ENCODE measurements at places on chromosomes 3 and 15. TPM values are rescaled to one million over a fixed set of nuclear protein-coding genes. Genes with fewer than 3 reads are reported as not detected.

The ANKRD34C gene
- 0.78 TPM for total RNA-seq

DNA sequence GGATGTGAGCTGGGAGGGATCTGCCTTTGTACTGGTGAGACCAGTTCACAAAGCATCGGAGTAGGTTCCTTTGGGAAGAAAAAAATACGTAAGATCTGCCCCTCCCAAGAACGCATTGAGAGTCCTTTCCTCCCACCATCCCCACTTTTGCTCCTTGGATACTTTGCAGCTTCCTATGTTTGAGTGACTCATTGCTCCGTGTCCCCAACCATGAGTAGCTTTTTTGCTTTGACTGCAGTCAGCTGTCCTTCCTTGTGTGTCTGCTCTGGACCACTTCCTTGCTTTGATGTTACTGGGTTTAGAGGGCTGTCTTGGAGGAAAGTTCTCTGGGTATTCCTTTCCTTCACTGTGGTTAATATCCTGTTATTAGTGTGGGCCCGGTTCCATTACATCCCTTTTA, 43.2 kb upstream of the PTPN23 start:
- DNase-seq: peak; percentile 38

DNA sequence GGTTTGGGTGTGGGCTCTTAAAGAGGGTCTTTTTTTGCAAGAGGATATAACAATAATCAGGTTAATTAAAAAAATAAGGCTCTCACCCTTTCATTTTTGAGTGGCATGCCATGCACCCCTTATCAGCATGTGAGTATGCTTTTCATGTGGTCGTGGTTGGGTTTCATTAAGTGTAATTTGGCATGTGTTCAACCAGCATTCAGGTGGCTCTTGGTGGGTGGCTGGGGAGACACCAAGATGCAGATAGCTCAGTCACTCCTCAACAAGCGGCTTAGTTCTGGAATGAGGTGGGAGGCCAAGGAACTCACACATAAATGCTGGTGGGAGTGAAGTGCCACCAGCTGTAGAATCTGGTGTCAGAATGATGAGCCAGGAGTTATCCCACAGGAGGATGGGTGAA, 66.8 kb downstream of the FLNB start:
- no peak for DNase-seq

- no peak for DNase-seq
Measured at GRCh38 chr15:29050870-29051269, 165.1 kb downstream of the APBA2 start.

The CCDC54 gene
- not detected for total RNA-seq

GRCh38 chr3:73734211-73735089, 109.7 kb upstream of the PDZRN3 start:
- no peak for DNase-seq

GRCh38 chr3:58307639-58308215, 1.4 kb downstream of the HTD2 start:
- DNase-seq: no peak

- no peak for DNase-seq
Measured at GRCh38 chr15:85520650-85521049, 140.2 kb downstream of the AKAP13 start.

Data from cardiac septum (tissue), 1 donor.